Activated CD4-positive, CD25-positive, alpha-beta regulatory T cell treated with anti-CD3 and anti-CD28 coated beads, Interleukin-2, amount 50 U/mL, for 16 hours (primary cell): ENCODE measurements at places on chromosomes 12 and 14.

GRCh38 chr14:85616386-85616885 lies 86.5 kb downstream of the FLRT2 start:
- DNase-seq, result no peak

DNA sequence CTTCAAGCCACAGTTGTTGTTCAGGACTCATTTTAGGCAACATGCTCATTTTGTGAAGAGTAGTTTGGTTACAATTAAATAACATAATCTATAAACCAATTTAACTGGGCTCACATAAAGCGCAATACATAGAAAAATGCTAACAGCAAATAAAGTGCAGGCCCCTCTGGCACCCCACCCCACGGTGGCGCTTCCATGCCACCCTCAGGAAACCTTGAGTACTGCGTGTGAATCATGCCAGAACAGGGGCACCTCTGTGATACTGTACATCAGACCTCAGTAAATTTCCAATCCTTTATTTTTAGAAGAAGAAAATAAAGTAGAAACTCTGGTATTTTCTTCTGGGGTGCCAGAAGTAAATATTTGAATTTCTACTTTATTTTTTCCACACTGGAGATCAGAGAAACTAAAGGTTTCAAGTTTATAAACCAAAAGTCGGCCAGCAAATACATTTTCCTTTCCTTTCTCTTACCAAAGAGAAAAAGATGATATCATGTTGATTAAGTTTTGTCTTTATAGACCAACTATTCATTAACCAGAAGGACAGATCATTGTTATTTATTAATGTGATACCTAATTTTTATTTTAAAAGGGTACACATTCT lies 316.8 kb downstream of the PAWR start:
- no peak for DNase-seq

DNA sequence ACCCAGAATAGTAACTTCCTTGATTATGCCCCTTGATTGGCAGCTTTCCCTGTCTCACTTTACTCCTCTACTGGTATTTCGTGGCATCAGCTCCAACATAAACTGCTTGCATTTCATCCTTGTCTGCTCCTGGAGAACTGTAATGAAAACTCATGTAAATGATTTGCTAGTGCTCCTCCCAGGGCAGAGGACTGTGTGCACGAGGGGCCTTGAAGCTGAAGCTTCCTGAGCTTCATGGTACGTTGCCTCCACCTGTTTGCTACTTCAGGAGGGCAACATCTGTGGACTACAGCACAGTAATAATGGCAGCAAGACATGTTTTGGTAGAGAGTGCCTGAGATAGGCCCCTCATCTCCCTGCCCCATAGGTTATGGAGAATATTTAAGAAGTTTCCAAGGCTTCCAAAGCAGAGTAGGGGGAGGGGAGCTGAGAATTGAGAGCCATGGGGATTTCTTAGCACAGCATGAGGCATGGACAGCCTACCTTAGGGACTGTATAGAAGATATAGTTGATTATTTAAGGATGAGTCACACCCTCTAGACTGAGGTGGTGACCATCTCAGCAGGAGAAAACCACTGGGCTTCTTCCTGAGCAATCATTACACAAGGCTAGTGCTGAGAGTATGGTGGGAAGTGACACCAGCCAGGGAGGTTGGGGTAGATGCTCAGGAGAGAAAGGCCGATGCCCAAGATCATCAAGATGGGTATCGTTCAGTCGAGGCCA lies 29.5 kb downstream of the CCDC198 start:
- no peak for DNase-seq

GRCh38 chr14:51564986-51565604 lies 86.6 kb upstream of the FRMD6 start:
- DNase-seq, result no peak

DNA sequence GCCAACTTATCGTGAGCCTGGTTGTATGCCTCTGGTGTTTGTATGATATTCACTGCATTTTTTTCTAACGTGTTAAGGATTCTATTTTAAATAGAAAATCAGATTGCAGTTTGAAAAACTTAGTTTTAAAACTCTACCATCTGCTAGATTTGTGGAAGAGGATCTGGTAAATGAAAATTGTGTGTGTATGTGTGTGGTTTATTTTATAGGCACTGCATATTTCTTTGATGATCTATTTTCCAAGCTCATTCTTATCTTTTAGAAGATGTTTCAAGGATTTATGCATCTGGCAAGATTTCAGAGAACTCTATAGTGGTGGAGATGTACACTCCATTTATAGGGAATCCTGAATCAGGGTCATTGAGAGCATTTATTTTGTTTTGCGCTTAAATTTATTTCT lies 69.8 kb downstream of the HMGA2 start:
- no peak for DNase-seq
